MV-4-11 (cell line): ENCODE measurements at places on chromosomes 7 and 10.

DNA sequence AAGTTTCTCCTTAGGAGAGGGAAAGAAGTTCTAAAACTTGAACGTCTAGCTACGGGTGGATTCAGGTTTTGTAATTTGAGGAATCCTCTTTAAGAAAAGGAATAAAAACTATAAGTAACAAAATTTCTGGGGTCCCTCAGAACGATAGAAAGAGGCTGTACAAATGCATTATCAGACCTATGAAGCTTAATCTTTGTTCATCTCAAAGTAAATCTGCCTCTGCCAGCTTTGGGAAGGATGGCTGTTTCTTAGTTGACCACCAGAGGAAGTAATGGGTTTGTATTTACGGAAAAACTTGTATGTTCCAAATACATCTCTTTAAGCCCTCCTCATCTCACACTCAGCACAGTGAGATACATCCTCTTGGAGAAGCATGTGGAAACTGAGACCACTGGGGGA is 864 bp downstream of the PSTK start:
- DNase-seq: peak; percentile 63

GRCh38 chr10:111677759-111678158 is 505.8 kb downstream of the GPAM start:
- DNase-seq: no peak

DNA sequence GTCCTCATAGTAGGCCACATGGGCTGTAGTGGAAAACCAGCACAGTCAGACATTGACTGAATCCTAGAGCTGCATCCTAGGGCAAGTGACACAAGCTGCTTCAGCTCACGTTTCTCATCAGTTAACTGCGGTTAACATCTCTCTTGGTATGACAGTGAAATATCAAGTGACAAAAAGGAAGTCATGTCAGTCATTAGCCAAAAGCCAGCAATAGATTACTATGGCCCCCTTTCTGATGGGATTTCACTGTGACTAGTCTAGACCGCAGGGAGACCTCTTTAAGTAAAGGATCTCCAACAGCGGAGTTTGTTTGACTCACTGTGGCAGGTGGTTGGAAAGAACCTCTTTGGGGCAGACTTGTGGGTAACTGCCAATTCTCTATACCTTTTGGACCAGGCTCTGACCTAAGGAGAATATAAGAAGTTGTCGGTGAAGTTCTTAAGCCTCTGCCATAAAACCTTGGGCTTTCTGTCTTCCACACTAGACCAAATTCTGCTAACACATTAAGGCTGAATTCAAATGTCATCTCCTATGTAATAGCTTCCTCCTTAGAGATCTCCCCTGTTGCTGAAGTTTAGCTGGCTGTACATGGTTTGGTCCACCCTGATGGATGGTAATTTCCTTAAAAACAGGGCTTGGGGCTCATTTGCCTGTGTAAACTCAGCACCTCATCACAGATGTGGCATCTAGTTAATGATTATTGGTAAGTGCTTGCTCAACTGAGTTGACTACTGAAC is 115.3 kb downstream of the SGMS1 start:
- DNase-seq: no peak

DNA sequence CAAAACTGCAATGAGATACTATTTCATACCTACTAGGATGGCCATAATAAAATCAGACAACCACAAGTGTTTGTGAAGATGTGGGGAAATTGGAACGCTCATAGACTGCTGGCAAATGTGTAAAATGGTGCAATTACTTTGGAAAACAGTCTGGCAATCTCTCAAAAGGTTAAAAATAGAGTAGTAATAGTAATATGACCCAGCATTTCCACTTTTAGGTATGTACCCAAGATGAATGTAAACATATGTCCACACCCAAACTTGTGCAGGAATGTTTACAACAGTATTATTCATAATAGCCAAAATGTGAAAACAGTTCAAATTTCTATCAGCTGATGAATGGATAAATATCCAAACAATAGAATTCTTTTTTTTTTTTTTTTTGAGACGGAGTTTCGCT is 731.6 kb upstream of the ANKRD30A start:
- DNase-seq: no peak

- DNase-seq: no peak
Observed at GRCh38 chr7:20249920-20250319, 32.7 kb upstream of the MACC1 start.

DNA sequence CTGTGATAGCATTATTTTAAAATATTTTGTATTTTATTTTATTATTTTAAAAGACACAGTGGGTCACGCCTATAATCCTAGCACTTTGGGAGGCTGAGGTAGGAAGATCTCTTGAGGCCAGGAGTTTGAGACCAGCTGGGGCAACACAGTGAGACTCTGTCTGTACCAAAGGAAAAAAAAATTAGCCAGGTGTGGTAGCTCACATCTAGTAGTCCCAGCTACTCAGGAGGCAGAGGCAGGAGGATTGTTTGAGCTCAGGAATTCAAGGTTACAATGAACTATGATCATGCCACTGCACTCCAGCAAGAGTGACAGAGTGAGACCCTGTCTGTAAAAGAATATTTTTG is 37.1 kb downstream of the FBXL13 start:
- no peak for DNase-seq
